CD4-positive, alpha-beta T cell treated with Interleukin-4 for 1 hour (primary cell): ENCODE measurements at places on chromosomes 12 and 14.

DNA sequence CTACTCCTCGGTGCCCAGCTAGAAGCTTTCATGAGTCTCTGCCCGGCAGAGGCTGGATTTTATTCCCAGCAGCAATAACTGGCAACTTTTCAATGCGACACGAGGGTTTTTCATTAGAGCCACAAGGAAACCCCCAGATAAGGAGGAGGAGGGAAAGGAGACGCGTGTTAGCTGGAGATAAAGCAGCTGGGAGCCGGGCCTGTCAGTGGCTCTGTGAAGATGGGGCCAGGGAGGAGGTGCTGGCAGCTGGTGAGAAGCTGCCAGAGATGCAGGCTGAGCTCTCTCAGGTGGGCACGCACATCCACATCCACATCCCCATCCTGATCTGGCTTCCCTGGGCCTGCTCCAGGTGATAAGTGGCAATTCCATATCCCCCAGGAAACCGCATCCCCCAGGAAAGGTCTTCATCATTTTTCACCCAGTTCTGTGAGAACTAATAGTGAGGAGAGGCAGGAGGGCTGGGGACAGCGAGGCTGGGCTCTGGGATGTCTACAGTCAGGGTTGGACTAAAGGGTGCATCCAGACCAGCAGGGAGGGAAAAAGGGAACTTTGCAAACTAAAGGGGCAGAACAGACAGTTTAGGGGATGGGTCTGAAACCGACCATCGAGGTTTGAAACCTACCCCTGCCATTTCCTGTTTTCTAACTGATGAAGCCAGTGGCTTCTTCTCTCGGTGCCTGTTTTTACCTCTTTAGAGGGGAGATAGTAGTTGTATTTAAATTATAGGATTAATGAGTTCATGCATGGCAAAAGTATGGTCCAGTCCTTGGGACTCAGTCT lies 413.2 kb downstream of the DPF3 start:
- DNase-seq: no peak

DNA sequence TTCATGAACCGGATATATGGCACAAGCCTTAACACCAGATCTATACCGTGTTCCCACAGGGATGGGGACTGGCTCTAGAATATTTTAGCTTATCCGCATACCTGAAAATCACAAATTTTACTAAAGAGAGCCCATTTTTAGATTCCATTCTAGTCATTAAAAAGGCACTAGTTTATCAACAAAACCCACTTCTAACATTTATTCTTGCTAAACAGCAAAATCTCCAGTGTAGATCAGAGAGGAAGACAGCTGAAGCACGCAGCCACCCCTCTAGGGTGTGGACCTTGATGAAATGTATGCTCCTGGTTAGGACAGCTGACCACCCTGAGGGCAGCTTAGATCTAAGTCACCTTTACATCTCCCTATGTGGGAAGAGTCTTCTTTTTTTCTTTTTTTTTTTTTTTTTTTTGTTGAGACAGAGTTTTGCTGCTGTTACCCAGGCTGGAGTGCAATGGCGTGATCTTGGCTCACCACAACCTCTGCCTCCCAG lies 62.4 kb downstream of the EID3 start:
- DNase-seq: no peak

DNA sequence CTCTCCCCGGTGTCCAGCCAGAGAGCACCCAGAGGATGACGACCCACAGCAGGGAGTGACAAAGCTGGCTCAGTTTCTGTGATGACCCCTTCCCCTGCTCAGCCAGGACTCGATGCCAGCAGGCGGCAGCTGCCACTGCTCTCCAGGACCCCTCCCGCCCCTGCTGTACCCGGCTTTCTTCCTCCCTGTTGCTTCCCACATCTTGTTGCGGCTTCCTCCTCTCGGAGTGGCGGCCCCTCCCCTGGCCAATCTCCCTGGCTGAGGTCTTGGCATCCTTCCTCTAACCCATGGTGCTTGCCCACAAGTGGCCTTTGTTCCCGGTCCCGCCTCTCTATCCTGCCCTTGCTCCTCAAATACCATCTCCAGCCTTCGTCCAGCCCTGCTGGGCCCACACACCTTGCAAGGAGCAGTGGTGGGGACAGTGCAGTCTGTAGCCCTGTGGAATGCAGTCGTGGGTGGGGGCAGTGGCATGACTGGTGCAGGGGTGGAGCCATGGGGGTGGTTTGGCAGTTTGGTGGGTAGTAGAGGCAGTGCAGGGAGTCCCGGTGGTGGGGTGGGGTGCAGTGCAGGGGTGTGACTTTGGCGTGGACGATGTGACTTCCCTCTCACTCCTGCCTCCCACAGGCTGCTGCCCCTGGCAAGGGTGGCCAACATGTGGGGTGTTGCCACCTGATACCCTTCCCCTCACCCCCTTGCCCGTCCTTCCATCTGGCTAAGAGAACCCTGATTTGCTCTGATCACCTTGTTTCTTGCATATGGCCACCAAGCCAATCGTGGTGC lies 16.3 kb upstream of the BEGAIN start:
- DNase-seq: no peak

GRCh38 chr12:104464899-104465298 lies 8.2 kb downstream of the CHST11 start:
- DNase-seq: no peak

DNA sequence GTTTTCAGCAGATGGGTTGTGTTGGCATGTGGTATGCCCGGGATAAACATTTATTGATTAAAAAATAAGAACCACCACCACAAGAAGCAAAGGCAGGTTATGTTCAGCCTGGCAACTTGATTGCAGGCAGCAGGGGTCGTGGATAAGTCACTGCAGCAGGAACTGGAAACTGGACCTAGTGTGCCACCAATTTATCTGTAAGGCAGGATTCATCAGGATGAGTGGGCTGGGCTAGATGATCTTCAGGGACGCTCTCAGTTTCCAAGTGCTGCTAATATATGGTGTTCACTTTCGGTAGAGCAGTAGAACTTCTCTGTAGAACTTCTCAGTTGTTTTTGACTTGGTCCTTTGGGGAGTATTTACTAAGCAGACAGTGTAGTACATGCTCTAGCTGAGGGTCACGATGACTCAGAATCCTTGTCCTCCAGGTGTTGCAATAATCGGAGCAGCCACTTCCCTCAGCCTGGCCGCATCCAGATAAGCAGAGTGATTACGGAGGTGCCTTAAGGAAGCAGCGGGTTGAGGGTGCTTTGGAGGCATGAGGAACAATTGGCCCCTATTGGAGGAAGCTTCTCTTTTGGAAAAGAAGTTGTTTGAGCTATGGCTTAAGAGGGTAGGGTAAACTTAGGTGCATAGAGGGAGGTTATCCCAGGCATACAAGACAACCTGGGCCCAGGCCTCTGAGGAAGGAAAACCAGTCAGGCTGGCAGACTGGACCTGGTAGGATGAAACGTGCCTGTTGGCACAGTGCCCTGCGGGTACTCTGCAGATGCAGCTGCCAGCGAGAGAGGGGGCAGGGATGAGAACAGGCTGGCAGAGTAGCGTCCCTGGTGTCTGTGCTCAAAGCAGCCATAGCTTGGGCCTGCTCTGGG lies 104.0 kb downstream of the GPR135 start:
- DNase-seq: peak; percentile 28

GRCh38 chr12:19338405-19338804 lies 100.9 kb upstream of the AEBP2 start:
- DNase-seq: no peak

GRCh38 chr12:85138833-85139232 lies 102.7 kb downstream of the LRRIQ1 start:
- DNase-seq: no peak
